Stimulated activated naive CD4-positive, alpha-beta T cell (primary cell): ENCODE measurements at places on chromosomes 12 and 14.

DNA sequence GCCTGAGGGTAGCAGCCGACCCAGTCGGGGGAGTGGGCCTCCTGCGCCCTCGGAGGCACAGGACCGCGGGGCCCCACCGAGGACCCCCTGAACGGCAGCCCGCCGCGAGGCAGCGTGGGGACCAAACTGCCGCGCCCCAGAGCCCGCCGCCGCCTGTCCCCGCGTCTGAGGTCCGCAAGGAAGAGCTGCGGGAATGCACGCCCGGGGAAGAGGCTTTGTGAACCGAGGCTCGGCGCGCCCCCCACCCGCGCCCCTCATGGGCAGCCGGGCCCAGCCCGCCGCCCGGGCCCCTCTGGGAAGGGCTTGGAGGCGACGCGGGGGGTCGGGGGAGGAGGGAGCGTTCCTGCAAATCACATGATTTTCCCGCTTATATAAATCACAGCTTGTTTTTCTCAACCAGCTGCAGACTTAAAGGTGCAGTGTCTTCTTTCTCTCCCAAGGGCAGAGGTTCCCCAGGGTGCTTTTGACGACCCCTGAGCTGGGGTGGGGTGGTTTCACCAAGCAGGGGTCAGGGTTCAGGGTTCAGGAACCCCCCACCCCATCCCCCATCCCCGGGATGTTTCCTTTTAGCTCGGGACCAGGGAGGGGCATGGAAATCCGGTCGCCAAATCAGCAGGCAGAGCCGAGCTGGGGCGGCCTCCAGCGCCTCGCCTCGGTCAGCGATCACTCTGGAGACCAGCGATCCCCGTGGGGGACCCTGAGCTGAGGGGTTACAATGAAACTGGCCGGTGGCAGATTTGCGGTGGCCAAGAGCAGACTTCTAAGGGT lies 44.7 kb upstream of the ATP23 start:
- no peak for DNase-seq

DNA sequence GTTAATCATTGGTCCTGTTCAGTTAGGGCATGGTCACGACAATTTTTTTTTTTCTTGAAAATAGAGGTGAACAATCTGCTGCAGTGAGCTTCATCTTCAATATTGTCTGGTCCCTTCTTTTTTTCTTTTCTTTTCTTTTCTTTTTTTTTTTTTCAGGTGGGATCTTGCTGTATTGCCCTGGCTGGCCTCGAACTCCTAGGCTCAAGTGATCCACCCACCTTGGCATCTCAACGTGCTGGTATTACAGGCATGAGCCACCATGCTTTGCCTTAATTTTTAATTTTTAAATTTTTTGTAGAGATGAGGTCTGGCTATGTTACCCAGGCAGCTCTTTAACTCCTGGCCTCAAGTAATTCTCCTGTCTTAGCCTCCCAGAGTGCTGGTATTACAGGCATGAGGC lies 36.5 kb downstream of the MIPOL1 start:
- no peak for DNase-seq

- DNase-seq, result no peak
Measured at GRCh38 chr12:11761869-11762567, 112.5 kb downstream of the ETV6 start.

DNA sequence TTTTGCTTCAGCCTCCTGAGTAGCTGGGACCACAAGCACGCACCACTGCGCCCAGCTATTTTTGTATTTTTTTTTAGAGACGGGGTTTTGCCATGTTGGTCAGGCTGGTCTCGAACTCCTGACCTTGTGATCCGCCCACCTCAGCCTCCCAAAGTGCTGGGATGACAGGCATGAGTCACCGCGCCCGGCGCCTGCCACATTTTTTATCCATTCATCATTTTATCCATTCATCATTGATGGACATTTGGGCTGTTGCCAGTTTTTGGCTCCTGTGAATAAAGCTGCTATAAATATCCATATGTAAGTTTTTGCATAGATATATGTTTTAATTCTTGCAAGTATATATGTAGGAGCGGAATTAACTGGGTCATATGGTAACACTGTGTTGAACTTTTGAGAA lies 79.5 kb downstream of the DAAM1 start:
- DNase-seq, result no peak

DNA sequence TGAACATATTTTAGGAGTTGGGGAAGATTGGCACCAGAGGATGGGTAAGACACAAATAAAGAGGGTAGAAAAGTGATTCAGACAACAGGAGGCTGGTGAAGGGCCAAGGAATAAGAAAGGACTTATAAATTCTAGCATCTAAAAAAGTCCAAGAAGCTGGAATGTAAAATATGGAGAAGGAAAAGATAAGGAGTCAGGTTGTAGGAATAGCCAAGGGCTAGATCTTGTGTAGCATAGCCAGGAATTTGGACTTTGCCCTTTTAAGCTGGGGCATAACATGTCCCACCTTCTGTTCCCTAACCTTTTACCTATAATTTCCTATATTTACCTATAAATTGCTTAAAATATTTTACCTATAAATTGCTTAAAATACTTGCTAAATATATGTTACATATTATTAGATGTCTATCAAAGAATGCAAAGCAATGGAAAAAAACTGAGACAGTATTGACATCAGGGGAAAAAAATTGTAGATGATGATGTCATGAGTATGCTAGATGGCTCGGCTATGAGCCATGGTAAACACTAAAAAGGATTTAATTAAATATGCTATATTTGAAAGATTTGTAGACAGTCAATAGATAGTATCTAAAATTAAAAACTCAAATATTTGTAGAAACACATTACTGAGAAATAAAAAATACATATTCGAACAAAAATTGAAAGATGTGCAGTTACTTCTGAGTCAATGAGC lies 99.7 kb upstream of the PLEKHG7 start:
- no peak for DNase-seq

- no peak for DNase-seq
Measured at GRCh38 chr12:119940897-119941296, 48.1 kb upstream of the BICDL1 start.

DNA sequence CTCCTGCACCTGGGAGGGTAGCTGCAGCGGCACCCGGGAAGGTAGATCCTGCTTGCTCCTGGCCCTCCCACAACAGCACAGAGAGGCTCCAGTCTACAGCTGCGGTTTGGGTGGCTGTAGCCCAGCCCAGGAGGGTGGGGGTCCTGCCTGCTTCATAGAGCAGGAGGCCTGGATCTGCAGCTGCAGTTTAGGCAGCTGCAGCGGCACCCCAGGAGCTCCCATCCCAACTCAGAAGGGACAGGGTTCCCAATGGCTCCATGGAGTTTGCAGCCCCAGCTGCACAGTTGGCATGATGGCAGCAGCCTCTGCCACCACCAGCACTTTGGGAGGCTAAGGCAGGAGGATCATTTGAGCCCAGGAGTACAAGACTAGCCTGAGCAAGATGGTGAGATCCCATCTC lies 38.5 kb downstream of the TIMELESS start:
- no peak for DNase-seq

GRCh38 chr12:113395119-113395518 lies 8.6 kb downstream of the SDS start:
- DNase-seq, result no peak

DNA sequence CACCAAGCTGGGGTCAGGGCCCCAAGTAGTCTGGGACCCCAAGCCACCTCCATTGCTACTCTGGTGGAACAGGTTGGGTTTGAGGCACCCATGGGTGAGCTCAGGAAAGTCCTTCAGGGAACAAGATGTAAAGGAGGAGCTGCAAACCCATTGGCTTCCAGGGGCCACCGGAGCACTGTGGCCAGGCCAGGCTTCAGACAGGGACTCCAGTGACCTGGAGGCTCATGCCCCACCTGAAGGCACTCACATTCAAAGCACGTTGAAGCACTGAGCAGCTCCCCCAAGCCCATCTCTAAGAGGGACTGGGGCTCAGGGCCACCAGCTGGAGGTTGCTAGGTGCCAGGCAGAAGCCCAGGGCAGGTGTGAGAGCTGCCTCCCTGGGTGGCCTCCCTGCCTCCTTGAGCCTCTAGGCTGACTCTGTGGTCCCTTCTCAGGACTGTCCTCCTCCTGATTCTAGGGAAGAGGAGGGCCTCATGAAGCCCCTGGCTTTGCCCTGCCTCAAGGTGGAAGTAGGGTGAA lies 49.1 kb downstream of the FAM222A start:
- no peak for DNase-seq

DNA sequence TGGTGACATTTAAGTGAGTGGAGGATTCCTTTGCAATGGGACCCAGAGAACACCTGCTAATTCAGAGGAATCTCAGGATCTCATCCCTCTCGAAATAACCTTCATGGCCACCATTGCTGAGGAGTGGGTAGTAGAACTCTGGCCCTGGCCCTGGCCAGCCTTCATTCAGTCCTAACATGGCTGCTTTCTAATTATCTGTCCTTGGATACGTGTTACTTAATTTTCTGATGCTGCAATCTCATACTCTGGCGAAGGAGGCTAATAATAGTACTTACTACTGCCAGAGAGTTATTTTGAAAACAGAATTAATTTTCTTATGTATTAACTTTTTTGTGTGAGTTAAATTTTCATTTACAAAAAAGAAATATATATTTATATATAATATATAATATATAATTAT lies 12.1 kb upstream of the COX6A1 start:
- DNase-seq, result no peak
